ENCODE measurements at places on chromosomes 3 and 15.
A peak's percentile ranks its signal among the peaks of the same experiment; 100 is the strongest.

DNA sequence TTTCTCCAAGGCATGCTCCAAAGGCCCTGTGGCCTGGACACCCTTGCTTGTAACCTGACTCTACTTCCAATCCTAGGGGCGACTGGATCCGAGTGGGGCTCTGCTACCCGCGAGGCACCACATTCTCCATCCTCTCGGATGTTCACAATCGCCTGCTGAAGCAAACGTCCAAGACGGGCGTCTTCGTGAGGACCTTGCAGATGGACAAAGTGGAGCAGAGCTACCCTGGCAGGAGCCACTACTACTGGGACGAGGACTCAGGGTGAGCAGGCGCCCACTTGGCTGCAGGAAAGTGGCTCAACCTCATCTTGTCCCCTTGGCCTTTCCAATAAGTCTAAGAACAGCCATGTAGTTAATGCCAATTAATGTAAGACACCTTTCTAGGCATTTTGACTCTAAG is 51.9 kb downstream of the MESD start:
- DNase-seq, result no peak

DNA sequence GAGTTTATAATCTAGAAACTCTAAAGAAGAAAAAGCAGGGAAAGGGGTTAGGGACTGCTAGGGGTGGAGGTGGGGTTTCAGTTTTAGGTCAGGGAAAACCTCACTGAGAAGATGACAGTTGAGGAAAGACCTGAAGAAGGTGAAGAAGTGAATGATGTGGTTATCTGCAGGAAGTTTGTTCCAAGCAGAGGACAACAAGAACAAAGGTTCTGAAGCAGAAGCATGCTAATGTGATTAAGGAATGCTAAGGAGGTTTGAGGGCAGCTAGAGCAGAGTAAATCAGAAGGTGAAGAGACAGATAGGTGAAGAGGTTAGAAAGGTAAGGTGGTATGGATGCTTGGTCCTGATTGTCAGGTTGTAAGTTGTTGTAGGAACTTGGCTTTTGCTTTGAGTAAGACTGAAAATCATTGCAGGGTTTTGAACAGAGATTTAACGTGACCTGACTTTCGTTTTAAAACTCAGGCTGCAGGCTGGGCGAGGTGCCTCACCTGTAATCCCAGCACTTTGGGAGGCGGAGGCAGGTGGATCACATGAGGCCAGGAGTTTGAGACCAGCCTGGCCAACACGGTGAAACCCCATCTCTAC is 8.6 kb downstream of the OXSR1 start:
- DNase-seq, result no peak

GRCh38 chr3:189570916-189571315 is 60.3 kb upstream of the TP63 start:
- no peak for DNase-seq

GRCh38 chr15:90376789-90377188 is 11.3 kb upstream of the IQGAP1 start:
- peak; percentile 22 for DNase-seq

DNA sequence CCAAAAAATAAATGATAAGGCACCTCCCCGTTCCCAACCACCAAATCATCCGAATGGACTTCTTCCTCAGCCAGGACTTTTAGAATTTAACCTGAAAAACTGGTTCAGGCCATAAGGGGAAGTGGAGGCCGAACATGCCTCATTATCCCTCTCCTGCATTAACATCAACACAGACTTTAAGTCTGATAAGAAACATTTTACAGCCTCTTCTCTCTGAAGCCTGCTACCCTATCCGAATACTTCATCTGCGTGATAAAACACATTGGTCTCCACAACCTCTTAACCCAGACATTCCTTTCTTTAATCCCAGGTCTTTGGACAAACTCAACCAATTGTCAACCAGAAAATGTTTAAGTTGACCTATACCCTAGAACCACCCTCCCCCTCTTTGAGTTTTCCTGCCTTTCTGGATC is 850 bp upstream of the SLC41A3 start:
- no peak for DNase-seq

DNA sequence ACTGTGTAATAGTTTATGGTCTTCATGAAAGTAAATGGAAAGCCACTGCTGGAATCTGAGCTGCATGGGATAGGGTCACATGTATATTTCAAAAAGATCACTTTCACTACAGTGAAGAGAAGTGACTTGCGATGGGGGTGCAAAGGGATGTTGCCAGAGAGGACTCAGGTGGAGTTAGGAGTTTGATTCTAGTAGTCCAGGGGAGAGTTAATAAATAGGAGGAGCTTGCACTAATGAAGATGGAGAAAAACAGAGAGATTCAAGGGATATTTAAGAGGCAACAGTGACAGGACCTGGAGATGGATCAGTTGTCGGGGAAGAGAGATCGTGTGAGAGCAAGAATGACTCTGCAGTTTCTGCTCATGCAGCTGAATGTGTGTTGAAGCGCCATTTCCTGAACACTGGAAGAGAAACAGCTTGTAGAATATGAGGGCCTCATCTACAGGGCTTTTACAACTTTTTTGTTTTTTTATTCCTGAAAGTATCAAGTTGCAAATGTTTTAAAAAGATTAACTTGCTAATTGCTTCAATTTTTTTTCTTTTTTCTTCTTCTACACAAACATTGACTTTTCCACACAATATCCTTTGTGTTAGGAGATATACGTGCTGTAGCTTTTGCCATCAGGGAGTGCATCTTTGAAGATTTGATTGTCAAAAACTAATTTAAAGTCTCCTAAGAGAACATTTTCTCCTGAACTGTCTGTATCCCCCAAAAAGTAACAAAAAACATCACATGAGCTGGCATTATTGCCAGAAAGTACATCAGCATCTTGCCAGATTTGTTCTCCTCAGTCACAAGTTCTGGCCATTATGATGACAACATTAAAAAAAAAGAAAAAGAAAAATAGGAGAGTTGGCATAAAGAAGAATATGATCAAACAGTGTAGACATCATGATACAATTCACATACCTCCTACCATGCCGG is 37.5 kb downstream of the SETMAR start:
- DNase-seq, result no peak

- DNase-seq, result peak; percentile 49
Observed at GRCh38 chr3:50652709-50653108, 22.0 kb upstream of the DOCK3 start.

DNA sequence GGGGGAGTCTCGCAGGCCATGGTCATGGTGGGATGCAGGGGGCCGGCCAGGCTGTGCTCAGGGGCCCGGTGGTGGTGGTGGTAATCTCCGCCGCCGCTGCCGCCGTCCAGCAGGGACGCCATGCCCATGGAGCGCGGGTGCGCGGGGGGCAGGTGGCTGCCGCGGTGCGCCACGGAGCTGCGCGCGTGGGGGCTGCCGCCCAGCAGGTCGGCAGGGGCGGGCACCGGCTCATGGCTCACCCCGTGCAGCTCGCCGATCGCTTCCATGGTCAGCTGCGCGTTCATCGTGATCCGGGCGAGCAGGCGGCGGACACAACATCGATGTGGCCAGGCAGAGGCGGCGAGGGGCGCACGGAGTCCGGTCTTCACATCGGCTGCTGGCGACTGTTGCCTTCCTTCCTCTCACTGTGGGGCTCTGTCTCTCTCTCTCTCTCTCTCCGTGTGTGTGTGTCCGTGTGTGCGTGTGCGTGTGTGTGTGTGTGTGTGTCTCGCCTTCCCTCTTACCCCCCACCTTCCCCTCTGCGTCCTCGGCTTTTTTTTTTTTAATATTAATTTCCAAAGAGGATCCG is 451 bp downstream of the ONECUT1 start:
- no peak for DNase-seq

- no peak for DNase-seq
Observed at GRCh38 chr15:67783303-67783702, 42.0 kb upstream of the SKOR1 start.

- DNase-seq, result no peak
Observed at GRCh38 chr15:59347915-59348314, 24.8 kb downstream of the MYO1E start.

DNA sequence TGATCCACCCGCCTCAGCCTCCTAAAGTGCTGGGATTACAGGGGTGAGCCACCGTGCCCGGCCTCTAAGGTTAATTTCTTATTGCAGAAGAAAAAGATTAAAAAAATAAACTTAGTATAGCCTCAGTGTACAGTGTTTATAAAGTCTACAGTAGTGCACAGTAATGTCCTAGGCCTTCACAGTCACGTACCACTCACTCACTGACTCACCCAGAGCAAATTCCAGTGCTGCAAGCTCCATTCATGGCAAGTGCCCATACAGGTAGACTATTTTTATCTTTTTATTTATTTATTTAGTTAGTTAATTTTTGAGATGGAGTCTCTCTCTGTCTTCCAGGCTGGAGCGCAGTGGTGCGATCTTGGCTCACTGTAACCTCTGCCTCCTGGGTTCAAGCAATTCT is 3.2 kb upstream of the FLNB start:
- DNase-seq, result no peak

GRCh38 chr3:82055792-82056191 is 294.3 kb upstream of the GBE1 start:
- DNase-seq, result no peak
